ENCODE measurements at places on chromosomes 1 and 21. TPM values are rescaled to one million over a fixed set of nuclear protein-coding genes. Genes with fewer than 3 reads are reported as not detected.

- no peak for DNase-seq
Measured at GRCh38 chr1:93426181-93426580, 21.7 kb upstream of the FNBP1L start.

- no peak for DNase-seq
Measured at GRCh38 chr21:46055863-46056281, 42.0 kb upstream of the COL6A2 start.

GRCh38 chr1:203630697-203631096 is 4.1 kb downstream of the ATP2B4 start:
- no peak for DNase-seq

GRCh38 chr1:84721152-84721551 is 30.9 kb upstream of the SSX2IP start:
- DNase-seq: no peak

Gene SPATA45
- polyA plus RNA-seq: not detected

All from A549 (cell line).